ENCODE measurements at places on chromosomes 12 and 14.

DNA sequence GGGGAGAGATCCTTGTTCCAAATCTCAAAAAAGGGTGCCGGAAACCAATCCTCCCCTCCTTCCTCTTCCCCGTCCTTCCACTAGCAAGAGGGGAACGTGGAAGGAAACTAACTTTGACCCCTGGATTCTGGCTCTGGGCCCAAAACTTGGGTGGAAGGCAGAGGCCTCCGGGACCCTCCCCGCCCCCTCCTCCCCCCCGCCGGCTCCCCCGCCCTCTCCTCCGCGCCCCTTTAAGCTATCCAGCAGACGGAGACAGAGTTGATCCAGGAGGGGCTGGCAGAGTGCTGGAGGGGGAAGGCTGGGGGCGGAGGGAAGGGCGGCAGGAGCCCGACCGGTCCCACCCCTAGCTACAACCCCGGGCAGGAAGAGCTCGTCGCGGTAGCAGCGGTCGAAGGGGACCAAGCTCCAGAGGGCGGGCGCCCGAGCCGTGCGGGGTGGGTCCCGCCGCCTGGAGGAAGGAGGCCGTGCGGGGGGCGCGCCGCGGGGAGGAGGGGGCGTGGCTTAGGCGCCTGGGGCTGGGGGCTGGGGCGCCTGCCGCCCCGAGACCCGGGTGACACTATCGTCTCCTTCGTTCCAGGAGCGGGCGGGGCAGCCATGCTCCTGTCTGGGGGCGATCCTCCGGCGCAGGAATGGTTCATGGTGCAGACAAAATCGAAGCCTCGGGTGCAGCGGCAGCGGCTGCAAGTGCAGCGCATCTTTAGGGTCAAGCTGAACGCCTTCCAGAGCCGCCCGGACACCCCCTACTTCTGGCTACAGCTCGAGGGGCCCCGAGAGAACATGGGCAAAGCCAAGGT is at the start of gene NYNRIN:
Gene NYNRIN, plus strand, starts transcription at position 351 of the 794 bp plus-strand sequence. Its CDS starts 244 bp downstream, at position 595.
- no peak for DNase-seq

GRCh38 chr12:51891843-51892242 is 3.9 kb downstream of the ANKRD33 start:
- DNase-seq = no peak

GRCh38 chr14:87152693-87153092 is 840.3 kb downstream of the GALC start:
- no peak for DNase-seq

- DNase-seq = no peak
Measured at GRCh38 chr12:81626406-81626805, 132.7 kb downstream of the PPFIA2 start.

- no peak for DNase-seq
Measured at GRCh38 chr14:55436931-55437330, 3.5 kb downstream of the TBPL2 start.

- no peak for DNase-seq
Measured at GRCh38 chr12:115088328-115088994, 404.5 kb upstream of the TBX3 start.

Measured in activated CD4-positive, CD25-positive, alpha-beta regulatory T cell treated with anti-CD3 and anti-CD28 coated beads, Interleukin-2, amount 50 U/mL, for 16 hours (primary cell).